ENCODE measurements at places on chromosomes 4 and X.

DNA sequence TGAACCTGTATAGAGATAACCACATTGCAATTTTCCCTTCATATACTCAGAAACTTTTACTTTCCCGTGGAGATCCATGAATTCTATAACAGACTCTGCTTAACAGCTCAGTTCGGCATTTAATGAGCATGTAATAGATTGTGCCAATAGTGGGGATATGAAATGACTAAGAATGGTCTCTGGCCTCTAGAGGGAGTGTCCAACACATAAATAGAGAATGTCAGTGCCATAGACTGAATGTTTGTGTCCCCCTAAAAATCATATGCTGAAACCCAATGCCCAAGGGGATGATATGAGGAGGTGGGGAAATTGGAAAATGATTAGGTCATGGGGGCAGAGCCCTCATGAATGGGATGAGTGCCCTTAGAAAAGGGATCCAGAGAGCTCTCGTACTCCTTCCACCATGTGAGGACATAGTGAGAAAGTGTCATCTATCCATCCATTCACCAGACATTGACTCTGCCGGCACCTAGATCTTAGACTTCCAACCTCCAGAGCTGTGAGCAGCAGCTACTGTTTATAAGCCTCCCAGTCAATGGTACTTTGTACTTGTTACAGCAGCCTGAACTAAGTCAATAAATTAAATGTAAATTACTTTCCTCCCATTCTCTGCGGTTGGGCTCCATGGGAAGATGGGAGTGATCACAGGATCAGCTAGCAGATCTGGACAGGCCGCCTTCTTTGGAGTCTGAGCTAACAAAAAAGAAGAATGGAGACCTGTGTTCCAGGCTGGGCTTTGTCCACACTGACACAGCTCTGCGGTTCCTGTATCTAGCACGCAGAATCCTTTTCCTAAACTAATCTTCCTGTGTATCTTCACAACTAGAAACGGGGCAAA, 28.1 kb upstream of the HPSE start:
- DNase-seq, result no peak

DNA sequence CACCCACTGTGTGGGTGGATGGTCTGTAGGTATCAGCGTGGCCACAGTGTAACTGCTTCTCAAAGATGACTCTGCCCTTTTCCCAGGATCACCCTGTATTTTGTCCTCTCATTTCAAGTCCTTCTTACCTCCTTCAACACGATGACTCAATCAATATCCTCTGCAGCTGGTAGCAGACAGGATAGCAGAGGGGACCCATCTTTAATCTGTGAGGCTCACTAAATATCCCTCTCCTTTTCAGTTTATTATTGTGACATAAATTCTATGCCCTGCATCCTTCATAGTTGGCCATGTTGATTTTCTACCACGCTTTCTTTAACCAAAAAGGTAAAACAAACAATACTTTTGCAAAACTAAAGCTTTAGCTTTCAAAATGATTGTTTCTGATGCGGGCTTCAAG, 9.6 kb upstream of the MEPE start:
- DNase-seq, result no peak

GRCh38 chr4:145619639-145619996, 433 bp downstream of the MMAA start:
- peak; percentile 28 for DNase-seq

DNA sequence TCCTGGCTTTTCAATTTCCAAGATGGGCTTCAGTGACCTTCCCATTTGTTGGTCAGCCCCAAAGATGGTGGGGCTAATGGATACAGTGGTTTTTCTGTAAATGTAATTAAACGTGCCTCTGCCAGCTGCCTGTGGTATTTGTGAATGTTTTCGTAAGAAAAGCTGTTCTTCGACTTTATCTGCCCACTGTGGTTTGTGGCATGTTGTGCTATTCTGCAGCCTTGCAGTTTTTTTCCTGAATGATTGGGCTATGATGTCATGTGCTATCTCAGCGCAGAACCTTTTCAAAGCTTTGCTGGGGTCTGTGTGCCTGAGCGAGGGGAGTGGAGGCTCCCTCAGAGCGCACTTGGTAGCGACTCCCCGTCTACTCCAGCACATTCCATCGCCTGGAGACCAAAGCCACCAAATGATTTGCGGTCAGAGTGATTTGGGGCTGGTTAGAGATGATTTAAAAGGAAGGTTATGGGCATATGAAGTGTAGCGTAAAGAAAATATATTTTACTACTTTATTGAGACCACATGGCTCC, 137.5 kb downstream of the PALLD start:
- peak; percentile 3 for DNase-seq

Measured in HL-60 (cell line).